ENCODE measurements at places on chromosomes 3 and 15. TPM values are rescaled to one million over a fixed set of nuclear protein-coding genes. Genes with fewer than 3 reads are reported as not detected.

ADIPOQ gene
- not detected for total RNA-seq

FBXL22 gene
- total RNA-seq, result 0.54 TPM

GOLGA8S gene
- total RNA-seq, result under 0.01 TPM

CLDN18 gene
- not detected for total RNA-seq

C3orf70 gene
- total RNA-seq, result 1.1 TPM

PPP1R2 gene
- total RNA-seq, result 60.1 TPM

RLBP1 gene
- total RNA-seq, result not detected

HMCES gene
- 11.1 TPM for total RNA-seq

- peak; percentile 38 for DNase-seq
These were observed 13.8 kb downstream of the RIOX2 start for GRCh38 chr3:97958396-97958795.

GRCh38 chr3:159974-160373 is 36.6 kb upstream of the CHL1 start:
- no peak for DNase-seq

DNA sequence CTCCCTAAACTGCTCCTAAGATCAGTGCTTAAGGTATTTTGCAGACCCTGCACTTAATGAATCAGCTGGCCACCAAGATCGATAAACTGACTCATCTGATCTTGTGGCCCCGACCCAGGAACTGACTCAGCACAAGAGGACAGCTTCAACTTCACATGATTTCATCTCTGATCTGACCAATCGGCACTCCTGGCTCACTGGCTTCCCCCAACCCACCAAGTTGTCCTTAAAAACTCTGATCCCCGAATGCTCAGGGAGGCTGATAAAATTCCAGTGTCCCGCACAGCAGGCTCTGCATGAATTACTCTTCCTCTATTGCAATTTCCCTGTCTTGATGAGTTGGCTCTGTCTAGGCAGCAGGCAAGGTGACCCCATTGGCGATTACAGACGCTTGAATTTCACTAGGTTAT is 13.5 kb downstream of the HTR3E start:
- no peak for DNase-seq

GRCh38 chr3:134646086-134646485 is 4.7 kb downstream of the KY start:
- DNase-seq, result no peak

DNA sequence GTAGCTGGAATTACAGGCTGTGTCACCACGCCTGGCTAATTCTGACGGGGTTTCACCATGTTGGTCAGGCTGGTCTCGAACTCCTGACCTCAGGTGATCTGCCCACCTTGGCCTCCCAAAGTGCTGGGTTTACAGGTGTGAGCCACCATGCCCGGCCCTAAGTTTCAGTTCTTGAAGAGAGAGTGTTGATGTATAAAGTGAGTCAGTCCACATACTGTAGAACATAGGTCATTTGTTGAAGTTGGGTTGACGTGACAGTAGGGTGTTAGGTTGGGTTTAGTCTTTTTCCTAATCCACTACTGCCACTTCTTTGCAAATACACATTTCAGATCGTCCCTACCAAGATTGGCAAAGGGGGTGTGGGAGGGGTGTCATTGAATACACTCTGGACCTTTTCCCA is 15.2 kb downstream of the DNAJC19 start:
- DNase-seq, result no peak

GRCh38 chr3:51498876-51499738 is 708 bp downstream of the DCAF1 start:
- DNase-seq, result peak; percentile 88

- no peak for DNase-seq
These were observed 38.5 kb downstream of the EPHB1 start for GRCh38 chr3:134833453-134834163.

- DNase-seq, result no peak
These were observed 21.0 kb downstream of the STXBP5L start for GRCh38 chr3:120928991-120929390.

DNA sequence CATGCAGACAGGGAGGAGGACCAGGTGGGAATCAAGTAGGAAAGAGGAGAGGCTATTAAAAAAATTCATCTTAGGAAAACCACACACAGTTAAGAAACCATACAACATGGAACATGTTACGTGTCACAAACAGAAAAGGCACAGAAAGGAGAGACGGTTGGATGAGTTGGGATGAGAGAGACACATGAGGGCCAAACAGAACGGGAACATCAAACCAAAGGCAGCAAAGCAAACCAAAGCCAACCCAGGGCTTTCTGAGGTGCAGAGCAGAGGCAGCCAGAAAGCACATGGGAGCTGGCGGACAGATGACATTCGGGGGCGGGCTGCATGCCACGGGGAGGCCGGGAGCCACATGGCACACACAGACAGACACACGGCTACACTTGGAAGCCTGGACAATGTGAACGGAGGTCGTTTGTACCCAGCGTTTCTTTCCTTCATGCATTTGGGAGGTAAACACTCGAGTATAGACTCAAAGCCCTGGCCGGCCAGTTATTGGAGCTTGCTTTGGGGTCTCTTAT is 8.6 kb upstream of the SEC13 start:
- DNase-seq, result no peak

GRCh38 chr15:73321496-73322450 is 47.0 kb downstream of the HCN4 start:
- no peak for DNase-seq

- DNase-seq, result no peak
These were observed 45.9 kb downstream of the FSTL1 start for GRCh38 chr3:120404876-120405275.

- DNase-seq, result peak; percentile 72
These were observed 84.9 kb upstream of the SPATA12 start for GRCh38 chr3:56975567-56975966.

DNA sequence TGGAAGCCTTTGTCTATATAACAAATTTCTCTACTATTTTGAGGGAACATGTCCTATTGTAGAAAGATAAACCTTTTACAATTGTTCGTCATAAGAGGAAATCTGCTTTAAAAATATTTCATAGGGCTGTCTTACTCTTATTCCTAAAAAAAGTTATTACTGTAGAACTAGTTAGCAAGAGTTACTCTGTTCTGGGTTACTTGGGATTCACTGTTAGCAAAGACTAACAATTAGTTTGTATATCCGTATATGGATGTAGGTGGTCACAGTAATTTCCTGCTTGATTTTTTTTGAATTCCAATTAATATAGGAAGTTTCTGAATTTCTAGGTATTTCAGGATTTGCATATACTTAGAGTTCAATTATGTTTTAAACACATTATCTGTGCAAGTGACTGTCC is 413.5 kb downstream of the RBMS3 start:
- no peak for DNase-seq

GRCh38 chr3:126555795-126556636 is 2.7 kb downstream of the C3orf22 start:
- DNase-seq, result no peak

GRCh38 chr3:43870844-43871626 is 180.3 kb downstream of the ABHD5 start:
- peak; percentile 30 for DNase-seq
